ENCODE measurements at places on chromosomes 1 and 21.

GRCh38 chr1:186605762-186606350 lies 74.4 kb downstream of the PTGS2 start:
- peak; percentile 52 for DNase-seq

- DNase-seq = peak; percentile 96
Observed at GRCh38 chr1:82818586-82818985, 1017.9 kb downstream of the ADGRL2 start.

DNA sequence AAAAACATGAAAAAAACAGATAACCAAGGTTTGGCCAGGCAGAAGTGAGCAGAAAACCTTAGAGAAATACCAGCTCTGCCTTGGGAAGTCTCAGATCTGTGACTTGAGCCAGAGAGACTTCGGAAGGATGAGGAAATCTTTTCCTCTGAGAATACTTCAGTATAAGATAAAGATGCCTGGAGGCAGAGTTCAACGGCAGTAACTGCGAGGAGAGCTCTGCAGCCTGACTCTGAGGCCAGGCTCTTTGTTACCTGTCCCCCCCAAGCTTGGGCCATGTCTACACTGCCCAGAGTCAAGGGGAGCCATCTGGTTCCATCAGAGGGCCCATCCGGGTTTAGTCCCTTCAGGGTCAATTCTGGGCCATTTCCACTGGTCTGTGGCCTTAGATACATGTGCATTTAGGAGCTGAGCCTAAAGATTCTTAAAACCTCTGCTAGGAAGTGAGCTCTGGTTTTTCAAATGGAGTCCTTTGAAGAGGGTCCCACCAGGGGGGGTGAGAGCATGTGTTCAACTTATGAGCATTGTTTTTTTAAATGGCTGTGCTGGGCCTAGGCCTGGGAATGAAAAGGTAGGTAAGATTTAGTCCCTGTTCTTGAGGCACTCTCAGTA lies 8.7 kb downstream of the KIRREL1 start:
- no peak for DNase-seq

GRCh38 chr1:100535264-100535663 lies 2.7 kb upstream of the GPR88 start:
- DNase-seq = no peak

DNA sequence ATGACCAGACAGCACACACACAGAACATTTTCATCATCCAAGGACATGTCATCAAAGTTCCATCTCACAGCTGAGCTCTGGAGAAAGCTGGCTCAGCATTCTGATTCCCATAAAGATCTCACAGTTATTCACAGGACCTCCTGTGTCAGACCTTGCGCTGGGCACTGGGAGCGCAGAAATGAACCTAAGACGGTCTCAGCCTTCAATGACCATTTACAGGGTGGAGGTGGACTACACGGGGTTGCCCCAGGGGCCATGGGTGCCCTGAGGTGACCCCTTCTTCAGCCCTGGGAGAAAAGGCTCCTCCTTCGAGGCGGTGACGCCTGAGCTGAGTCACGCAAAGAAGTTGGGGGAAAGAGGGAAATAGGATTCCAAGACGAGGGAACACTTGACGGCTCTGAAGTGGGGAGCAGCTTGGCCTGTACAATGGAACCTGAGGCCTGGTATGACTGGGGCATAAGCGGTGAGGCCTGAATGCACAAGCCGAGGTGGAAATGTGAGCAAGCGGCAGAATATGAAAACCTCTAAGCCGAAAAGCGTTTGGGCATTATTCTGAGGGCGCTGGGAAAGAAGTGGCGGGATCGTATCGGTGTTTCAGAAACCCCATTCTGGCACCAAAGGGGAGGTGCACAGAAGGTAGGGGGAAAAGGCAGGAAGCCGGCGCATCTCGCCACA lies 797 bp downstream of the CC2D1B start:
- peak; percentile 30 for DNase-seq

DNA sequence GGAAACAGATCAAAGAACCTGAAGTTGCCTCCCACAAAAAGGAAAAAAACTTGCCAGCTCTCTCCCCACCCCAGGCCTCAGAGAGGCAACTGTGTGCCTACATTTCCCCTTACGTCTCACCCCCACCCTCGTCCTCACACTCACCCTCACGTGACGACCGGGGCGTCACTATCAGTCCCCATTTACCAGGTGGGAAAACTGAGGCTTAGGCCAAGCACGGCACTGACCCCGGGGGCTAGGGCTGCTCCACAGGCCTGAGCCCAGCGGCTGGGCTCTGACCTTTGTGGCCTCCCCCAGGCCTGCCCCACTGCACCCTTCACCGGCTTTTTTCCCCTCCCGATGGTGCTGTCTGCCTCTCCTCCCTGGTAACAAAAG lies 51.5 kb upstream of the RUNX3 start:
- no peak for DNase-seq

DNA sequence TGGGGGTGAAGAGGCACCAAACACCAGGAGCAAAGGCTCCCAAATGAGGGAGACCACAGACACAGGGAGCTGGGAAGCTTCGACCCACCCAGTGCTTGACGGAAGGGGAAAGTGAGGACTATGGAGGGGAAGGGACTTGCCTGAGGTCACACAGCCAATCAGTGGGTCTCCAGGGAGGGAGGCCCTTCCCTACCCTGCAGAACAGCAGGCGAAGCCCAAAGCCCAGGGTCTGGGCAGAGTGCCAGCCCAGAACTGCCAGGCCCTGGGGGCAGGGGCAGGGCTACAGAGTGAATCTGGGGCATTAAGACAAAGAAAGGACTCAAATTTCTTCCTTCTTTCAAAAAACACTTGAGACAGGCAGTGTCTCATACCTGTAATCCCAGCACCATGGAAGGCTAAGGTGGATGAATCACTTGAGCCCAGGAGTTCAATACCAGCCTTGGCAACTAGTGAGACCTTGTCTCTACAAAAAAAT lies 45.5 kb upstream of the ECE1 start:
- DNase-seq = peak; percentile 84

GRCh38 chr1:239792157-239792556 lies 299.5 kb upstream of the FMN2 start:
- DNase-seq = no peak

- no peak for DNase-seq
Observed at GRCh38 chr1:10671622-10672342, 124.7 kb downstream of the CASZ1 start.

DNA sequence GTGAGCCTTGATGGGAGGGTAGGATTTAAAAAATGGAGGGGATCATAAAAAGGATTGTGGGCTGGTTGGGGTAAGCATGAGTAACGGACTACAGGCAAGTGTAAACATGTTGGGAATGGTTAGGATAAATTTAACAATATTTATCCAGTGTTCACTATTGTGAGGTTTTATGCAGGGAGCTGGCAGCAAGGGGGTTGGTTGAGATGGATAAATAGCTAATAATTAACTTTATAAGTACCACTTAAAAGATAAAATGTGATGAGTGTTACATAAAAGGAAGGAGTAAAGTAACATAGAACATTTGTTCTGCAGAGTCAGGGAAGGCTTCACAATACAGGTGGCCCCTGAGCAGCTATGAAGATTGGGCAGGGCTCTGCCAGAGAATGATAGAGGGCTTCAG lies 109.0 kb downstream of the NGF start:
- DNase-seq = peak; percentile 98

DNA sequence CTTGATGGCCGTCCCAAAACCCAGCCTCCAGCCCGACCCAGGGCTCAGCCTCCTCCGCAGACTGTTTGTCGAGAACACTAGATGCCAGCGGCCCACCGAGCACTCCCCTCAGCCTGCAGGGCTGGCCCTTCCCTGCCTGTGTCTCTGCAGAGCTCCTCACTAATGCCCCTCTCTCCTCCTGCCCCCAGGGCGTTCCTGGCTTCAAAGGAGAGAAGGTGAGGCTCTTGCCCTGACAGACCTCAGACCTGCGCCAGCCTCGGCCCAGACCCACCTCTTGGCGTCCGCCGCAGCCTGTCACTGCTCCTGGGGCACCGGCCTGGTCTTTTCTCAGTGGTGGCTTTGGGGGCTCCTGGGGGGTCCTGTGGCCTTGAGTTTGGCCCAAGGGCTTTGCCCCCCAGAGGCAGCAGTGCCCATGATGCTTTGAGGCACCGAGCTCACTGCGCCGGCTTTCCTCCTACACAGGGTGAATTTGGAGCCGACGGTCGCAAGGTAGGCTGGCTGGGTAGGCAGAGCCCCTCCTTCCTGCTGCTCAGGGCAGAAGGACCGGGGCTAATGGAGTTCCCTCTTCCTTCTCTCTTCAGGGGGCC lies 18.4 kb downstream of the COL6A2 start:
- no peak for DNase-seq

All from NCI-H1105 treated with DMSO at 0.1 percent for 48 hours (cell line).